Kidney (tissue), 22 donors: ENCODE measurements at places on chromosomes 4 and X. TPM values are rescaled to one million over a fixed set of nuclear protein-coding genes. Genes with fewer than 3 reads are reported as not detected.
A peak's percentile ranks its signal among the peaks of the same experiment; 100 is the strongest.

GRCh38 chr4:45803994-45804393, 319.9 kb downstream of the GABRG1 start:
- H3K4me1 ChIP-seq, result no peaks in the 10 kb centered on the region
- DNase-seq, result no peak
- H3K27ac ChIP-seq, result no peak overlapping the region
- H3K27me3 ChIP-seq, result no peaks in the 10 kb centered on the region
- no peaks in the 10 kb centered on the region for H3K36me3 ChIP-seq
- no peak overlapping the region for H3K4me3 ChIP-seq

GRCh38 chr4:157999723-158000122, 173.1 kb downstream of the GASK1B start:
- no peaks in the 10 kb centered on the region for H3K4me1 ChIP-seq
- H3K4me3 ChIP-seq, result no peak overlapping the region
- DNase-seq, result no peak
- no peaks in the 10 kb centered on the region for H3K36me3 ChIP-seq

MAGEA9 gene
- not detected for total RNA-seq

GRCh38 chrX:106611679-106612392, at the start of gene RADX:
TSS of gene RADX (plus strand) at chrX:106611978. CDS start at chrX:106612081, 103 bp downstream.
- no peaks in the 10 kb centered on the region for H3K4me1 ChIP-seq
- H3K4me3 ChIP-seq, result peak within 1 kb of the TSS; percentile 79
- no peaks in the 10 kb centered on the region for H3K36me3 ChIP-seq
- DNase-seq, result peak; percentile 88

RAB40A gene
- 1.4 TPM for total RNA-seq
